ENCODE measurements at places on chromosomes 6 and 20.

DNA sequence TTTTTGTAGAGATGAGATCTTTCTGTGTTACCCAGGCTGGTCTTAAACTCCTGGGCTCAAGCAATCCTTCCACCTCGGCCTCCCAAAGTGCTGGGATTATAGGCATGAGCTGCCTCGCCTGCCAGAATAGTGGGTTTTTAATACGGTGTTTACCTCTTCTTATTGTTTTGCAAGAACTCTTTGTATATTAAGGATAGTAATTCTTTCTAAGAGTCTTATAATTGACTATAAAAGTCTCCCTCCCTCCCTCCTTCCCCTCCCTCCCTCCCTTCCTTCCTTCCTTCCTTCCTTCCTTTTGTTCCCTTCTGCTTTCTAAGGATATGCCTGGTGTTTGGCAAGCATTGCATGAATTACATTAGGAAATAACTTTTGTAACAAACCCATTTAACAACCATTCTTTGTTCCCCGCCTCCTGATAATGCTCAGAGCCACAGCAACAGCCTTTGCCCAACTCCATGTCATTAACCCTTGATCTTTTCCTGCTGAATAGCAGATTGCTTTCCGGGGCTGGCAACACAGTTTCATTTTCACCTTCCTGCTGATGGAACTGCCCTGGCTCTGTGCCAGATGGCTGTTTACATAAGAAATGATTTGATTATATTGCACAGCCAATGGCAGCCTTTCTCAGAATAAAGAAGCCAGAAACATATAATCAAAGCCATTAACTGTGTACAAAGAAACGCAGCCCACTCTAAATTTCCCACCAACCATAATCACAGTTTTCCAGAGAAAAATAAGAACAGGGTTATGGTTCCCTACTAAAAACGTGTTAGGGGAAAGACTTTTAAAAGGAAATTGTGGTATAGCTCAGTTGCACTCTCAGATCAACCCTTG, 143.7 kb upstream of the PTPN1 start:
- DNase-seq, result peak; percentile 62

DNA sequence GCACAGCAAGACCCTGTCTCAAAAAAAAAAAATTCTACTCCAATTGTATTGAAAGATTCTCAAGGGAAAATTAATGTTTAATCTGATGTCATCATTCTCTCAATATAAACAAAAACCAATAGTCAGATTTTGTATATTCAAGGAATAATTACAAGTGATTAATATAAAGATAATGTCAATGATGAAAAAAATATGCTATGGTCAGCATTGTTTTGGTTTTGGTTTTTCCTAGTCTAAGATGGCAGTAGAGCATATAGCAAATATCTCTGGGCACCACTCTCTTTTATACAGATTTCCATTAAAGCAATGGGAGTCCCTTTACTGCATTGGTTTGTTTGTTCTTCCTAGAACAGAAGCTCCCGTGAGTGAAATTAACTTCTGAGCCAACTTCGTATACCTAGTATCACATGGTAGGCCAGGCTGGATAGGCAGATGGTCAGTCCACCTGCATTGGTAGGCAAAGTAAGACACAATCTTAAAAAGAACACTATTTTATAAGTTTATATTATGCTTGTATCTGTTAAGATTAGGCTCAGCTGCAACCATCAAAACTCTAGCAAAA, 523.8 kb upstream of the JARID2 start:
- DNase-seq, result no peak

GRCh38 chr20:44282192-44282591, 28.8 kb downstream of the FITM2 start:
- no peak for DNase-seq

DNA sequence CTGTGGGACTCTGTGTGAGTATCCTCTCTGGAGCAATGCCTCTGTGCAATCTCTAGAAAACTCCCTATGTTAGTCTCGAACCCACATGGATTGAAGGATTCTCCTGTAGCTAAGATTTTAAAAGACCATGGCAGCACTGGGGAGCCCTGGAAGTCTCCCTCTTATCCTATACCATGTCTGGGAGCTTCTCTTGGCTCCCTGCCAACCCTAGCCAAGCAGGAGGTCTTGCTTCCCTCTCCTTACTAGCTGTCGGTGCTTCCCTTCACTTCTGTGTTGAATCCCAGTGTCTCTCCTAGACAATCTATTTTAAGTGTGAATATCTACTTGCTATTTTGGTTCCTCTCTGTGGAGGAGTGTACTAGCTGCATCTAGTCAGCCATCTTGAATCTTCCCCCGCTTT, 118.8 kb upstream of the NRN1 start:
- DNase-seq, result no peak

GRCh38 chr6:45822246-45822812, 193.3 kb downstream of the CLIC5 start:
- no peak for DNase-seq

All from SJCRH30 (cell line).